GM06990 (cell line): ENCODE measurements at places on chromosomes 2 and 18.

- no peak for DNase-seq
Observed at GRCh38 chr2:236307641-236308040, 43.4 kb upstream of the ASB18 start.

DNA sequence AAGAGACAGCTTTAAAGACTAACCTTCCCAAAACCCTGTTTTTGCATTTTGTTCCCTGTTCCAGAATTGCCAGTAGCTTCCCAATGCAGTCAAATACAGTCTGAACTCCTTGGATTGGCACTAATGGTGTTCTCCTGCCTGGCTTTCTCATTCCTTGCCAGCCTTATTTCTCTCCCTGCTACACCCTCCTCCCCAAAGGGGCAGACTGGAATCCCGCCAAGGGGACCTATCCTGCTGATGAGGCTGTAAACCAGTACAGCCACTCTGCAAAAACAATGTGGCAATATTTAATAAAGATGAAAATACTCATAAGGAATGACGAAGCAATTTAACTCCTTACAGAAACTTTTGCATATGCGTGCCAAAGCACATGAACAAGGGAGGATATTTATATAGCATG lies 4.5 kb upstream of the SLC4A5 start:
- DNase-seq = no peak

DNA sequence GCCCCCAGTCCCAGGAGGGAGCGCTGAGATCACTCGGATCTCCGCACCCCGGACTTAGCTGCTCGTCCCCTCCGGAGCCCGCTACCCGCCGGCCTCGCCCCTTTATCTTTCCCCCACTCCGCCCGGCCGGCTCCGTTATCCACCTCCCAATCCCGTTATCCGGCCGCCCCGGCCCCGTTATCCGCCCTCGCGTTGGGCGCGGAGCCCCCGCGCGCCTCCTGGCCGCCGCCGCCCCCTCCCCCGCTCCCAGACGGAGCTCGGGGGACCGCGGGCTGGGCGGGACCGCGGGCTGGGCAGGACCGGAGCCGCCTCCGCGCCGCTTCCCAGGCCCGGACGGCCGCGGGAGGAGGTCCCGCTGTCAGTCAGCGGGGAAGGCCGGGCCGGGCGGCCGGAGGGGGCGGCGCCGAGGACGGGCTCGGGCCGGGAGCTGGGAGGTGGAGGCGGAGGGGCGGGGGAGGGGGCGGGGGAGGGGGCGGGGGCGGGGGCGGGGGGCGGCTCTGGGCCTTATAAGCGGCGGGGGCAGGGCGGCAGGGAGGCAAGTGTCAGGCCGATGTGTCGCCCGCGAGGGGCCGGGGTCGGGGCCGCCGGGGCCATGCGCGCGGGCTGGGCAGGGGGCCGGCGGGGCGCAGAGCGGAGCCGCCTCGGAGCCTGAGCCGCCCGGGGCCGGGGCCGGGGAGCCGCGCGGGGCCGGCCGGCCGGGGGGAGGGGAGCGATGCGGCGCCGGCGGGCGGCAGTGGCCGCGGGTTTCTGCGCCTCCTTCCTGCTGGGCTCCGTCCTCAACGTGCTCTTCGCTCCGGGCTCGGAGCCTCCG lies at the start of gene PKDCC:
Gene PKDCC, plus strand, starts transcription at position 534 of the 811 bp plus-strand sequence. Its CDS starts 179 bp downstream, at position 713.
- DNase-seq = peak; percentile 64

DNA sequence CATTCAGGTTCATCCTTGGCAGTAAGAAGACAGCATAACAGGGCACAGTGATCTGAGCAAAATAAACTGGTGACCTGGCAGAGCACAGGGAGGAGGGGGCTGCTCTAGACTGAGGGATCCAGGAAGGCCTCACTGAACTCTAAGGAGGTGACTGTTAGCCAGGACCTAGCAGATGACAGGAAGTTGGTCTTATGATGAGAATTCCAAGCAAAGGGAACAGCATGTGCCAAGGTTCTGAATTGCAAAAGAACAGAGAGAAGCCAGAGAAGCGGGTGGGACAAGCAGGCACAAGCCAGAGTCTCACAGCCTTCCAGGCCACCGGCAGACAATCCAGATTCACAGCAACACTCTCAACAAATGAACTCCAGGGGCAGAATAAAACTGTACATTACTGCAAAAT lies 152.7 kb upstream of the PTPRM start:
- DNase-seq = no peak

GRCh38 chr2:110173523-110173922 lies 31.3 kb downstream of the NPHP1 start:
- DNase-seq = no peak
